ENCODE measurements at places on chromosomes 12 and 14. TPM values are rescaled to one million over a fixed set of nuclear protein-coding genes. Genes with fewer than 3 reads are reported as not detected.

DNA sequence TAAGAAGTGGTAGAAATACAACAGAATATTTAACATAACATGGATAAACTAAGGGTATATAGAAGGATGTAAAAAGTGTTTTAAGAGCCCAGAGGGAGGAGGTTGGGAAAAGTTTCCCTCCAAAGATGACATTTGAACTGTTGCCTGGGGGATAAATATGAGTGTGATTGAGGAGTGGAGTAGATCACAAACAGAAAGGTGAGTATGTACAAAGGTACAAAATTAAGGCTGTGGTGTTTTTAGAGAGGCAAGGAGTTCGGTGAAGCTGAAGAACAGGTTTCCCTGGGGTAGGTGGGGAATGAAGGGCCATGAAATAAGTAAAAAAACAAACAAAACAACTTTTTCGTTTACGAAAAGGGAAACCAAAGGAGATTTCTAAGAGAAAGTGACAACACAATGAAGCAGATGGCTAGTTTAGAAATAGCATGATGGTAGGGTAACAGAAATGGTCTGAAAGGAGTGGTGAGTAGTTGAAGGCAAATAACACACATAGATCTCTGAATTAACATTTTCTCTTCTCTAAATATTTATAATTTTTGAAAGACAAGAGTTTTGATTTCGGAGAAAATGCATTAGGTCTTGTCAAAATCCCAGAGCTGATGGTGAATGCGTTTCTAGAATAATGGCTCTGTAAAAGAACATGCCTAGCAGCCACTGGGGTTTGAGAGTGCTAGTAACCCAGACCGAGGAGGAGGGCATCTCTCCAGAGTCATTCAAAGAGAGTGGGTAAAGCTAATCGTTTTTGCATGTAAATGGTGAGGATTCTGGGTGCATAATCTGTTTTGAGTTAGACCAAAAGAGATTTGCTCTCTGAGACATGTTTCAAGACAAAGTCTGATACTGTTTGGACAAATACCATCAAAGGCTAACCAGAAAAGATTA is 240.4 kb upstream of the DCN start:
- no peak for DNase-seq

DNA sequence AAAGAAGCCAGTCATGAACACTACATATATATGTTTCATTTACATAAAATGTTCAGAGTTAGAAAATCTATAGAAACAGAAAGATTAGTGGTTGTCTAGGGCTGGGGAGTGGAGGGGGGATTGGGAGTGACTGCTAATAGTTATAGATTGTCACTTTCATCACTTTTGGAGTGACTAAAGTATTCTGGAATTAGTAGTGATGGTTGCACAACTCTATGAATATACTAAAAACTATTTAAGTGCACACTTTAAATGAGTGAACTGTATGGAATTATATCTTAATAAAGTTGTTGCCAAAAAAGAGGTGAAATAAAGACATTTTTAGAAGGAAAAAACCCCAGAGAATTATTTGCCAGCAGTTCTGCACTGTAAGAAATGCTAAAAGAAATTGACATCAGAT is 9.5 kb downstream of the CATSPERB start:
- no peak for DNase-seq

GRCh38 chr12:65878540-65878939 is 54.3 kb downstream of the HMGA2 start:
- peak; percentile 75 for DNase-seq

DNA sequence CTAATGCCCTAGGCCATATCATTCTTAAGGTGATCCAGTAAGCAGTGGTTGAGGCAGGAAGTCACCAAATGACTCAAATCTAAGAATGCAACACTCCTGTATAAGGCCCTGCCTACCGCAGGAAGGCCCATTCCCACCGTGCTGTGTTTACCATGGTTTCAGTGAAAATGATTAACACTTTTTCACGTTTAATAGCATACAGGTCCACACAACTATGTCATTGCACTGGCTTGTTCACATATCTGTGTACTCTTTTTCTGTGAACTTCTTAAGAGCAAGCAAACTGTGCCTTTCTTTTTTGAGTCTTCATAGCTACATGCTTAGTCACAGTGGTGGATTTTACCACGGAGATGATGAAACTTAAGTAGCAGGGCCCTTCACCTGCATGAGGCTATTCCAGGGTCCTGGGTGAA is 214.9 kb downstream of the CNTN1 start:
- no peak for DNase-seq

GRCh38 chr14:103233328-103233727 is 100.7 kb upstream of the EIF5 start:
- DNase-seq: no peak

- DNase-seq: no peak
These were observed 341.8 kb downstream of the GLT1D1 start for GRCh38 chr12:129195081-129195480.

GRCh38 chr14:101103321-101103901 is 199.9 kb upstream of the RTL1 start:
- no peak for DNase-seq

- no peak for DNase-seq
These were observed 34.1 kb downstream of the NDUFA12 start for GRCh38 chr12:94969424-94969823.

DNA sequence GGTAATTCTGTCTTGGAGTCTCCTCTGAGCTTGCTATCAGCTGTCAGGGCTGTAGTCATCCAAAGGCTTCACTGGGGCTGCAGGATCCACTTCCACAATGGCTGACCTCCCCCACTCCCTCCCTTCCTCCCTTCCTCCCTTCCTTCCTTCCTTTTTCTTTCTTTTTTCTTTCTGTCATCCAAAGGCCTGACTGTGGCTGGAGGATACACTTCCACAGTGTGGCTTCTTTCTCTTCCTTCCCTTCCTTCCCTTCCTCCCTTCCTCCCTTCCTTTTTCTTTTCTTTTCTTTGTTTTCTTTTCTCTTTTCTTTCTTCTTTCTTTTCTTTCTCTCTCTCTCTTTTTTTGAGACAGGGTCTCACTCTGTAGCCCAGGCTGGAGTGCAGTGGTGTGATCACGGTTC is 30.6 kb downstream of the ARF6 start:
- DNase-seq: no peak

Gene CAPZA3
- polyA plus RNA-seq: not detected

Gene SLC38A6
- polyA plus RNA-seq: 19.2 TPM

- no peak for DNase-seq
These were observed 40.3 kb downstream of the PEX5 start for GRCh38 chr12:7229741-7230140.

Gene DPF3
- polyA plus RNA-seq: 2.5 TPM

DNA sequence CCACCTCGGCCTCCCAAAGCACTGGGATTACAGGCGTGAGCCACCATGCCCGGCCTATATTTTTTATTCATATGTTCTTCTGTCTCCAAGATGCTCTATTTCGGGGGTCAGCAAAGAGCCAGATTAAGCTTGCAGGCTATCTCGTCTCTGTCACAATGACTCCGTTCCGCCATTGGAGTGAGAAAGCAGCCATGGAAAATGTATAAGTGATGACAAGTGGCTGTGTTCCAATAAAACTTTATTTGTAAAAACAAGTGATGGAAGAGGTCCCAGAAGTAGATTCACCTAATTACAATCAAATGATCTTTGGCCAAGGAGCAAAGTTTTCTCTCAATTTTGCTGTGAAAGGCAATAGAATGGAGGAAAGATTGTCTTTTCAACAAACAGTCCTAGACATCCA is 342.6 kb downstream of the MED13L start:
- DNase-seq: no peak

GRCh38 chr12:106118381-106119130 is 20.2 kb downstream of the NUAK1 start:
- DNase-seq: peak; percentile 94

Gene C12orf56
- polyA plus RNA-seq: 1.7 TPM

DNA sequence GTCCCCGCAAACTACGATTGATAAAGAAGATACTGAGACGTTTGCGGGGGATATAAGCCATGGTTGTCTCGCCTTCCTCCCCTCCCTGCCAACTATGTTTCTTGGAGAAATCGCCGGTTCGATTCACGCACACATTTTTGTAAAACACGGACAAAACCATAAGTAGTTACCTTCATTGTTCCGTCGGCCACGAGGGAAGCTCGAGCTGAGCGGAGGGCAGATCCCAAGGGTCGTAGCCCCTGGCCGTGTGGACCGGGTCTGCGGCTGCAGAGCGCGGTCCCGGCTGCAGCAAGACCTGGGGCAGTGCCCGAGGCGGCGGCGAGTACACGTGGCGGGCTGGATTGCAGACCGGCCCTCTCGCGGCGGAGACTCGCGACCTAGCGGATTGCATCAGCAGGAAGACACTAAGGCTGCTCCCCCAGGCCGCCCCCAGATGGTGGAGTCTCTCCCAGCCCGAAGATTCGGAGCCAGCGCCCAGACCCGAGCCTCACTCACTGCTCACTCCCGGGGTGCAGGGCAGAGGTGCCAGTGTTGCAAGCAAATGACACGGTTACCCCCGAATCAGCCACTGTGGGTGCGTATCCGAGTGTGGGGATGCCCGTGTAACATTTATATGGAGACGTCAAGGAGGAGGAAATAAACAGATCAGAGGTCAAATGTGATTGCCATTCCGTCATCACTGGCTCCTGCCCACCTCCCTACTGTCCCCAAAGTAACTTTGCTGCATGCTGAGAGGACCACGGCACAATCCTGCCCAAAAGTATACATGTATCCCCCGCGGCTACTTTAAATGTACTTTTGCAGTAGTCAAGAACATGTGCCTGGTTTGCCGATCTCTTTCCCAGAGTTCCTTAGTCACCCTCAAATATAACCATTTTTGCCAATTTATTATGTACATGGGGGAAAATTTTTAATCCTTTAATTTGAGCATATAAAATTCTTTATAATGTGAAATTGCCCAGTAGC is at the start of gene BCAT1:
Gene BCAT1, minus strand, starts transcription at position 345 of the 966 bp plus-strand sequence. Its CDS starts 169 bp downstream, at position 176.
- peak; percentile 88 for DNase-seq

GRCh38 chr12:47909839-47910465 is 5.2 kb upstream of the VDR start:
- no peak for DNase-seq

DNA sequence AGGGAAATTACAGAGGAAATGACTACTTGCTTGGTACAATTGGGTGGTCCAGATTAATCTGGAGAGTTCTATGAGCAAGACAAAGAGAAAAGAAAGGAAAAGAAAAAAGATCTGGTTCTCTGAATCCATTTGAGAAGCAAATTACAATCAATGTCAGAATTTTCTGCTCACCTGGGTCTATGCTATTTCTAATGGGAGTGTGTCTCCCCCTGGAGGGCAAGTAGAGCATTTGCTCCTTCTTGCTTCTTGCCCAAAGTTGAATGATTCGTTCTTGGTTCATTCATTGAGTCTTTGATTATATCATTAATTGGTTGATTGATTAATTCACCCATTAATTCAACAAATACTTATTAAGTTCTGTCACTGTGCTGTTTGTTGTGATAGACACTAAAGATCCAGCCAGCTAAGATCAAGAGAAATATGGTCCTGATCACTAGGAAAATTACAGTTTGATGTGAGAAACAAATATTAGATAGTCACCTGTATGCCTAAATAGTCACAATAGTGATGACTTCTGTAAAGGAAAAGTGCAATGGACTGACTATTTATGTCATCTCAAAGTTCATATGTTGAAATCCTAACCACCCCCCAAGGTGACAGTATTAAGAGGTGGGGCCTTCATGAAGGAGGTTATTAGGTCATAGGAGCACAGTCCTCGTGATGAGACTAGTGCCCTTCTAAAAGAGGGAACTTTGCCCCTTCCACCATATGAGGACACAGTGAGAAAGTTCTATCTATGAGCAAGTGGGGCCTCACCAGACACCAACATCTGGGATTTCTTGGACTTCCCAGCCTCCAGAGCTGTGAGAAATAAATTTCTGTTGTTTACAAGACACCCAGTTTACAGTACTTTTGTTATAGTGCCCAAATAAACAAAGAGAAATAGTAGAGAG is 8.0 kb upstream of the ASB8 start:
- DNase-seq: peak; percentile 68

- peak; percentile 11 for DNase-seq
These were observed 477 bp downstream of the OAS3 start for GRCh38 chr12:112938751-112939150.

- DNase-seq: no peak
These were observed 408.9 kb upstream of the FBXO33 start for GRCh38 chr14:39841088-39841487.

GRCh38 chr12:27549236-27549800 is 25.3 kb downstream of the PPFIBP1 start:
- no peak for DNase-seq

Gene TAS2R8
- polyA plus RNA-seq: not detected

- DNase-seq: no peak
These were observed 3.5 kb downstream of the STXBP6 start for GRCh38 chr14:25046301-25046943.

DNA sequence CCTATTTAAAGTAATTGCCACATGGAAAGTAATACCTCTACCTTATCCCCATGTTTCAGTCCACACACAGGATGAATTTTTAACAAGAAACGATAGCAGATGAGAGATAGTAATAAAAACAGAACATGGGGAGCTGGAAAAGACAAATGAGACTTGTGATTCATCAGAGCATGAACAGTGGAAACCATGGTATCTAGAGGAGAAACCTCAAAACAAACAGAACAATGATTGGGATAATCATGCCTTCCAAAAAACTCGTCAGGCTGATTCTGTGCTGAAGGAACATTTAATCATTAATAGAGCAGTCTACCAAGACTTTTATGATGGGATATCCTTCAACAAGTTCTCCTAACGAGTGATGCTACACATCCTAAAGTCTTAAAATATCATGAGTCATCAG is 1390.7 kb downstream of the FSCB start:
- no peak for DNase-seq

Gene RDH12
- 0.30 TPM for polyA plus RNA-seq

Gene P3H3
- 61.0 TPM for polyA plus RNA-seq

GRCh38 chr14:56217380-56218045 is 99.3 kb downstream of the PELI2 start:
- DNase-seq: no peak

Gene CCDC175
- polyA plus RNA-seq: not detected

DNA sequence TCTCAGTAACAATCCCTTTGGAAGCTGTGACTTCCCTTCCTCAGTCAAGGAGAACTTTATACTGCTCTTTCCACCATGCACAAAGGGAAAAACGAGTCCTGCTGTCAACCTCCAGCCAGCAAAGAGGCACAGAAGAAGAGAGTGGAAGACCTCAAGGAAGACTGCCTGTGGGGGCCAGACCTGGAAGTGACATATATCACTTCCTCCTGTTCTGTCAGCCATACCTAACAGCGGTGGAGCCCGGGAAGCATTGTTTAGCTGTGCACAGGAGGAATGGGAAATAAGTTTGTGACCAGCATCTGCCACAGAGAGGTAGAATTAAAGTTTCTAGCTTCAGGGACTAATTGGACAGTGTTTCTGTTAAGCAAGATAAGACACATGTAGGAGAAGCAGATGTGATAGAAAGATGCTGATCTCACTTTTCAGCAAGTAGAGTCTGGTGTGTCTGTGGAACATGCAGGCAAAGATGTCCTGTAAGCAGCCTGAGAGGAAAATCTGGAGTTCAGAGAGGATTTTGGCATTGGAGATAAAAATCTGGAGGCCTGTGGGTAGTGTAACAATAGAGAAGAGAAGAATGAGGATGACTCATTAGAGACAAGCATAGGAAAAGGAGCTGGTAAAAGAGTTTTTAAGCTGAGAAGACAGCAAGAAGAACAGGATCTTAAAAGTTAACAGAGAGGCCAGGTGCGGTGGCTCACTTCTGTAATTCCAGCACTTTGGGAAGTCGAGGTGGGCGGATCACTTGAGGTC is 141.6 kb upstream of the CPSF6 start:
- DNase-seq: peak; percentile 16

GRCh38 chr12:108145011-108145410 is 15.9 kb downstream of the WSCD2 start:
- no peak for DNase-seq

- DNase-seq: peak; percentile 1
These were observed 218.8 kb upstream of the TMPO start for GRCh38 chr12:98296462-98297079.

Gene PPP1CC
- polyA plus RNA-seq: 147 TPM

Data from muscle of leg (tissue), 16 donors.